Glutamatergic neuron (in vitro differentiated cells): ENCODE measurements at places on chromosomes 4 and X. TPM values are rescaled to one million over a fixed set of nuclear protein-coding genes. Genes with fewer than 3 reads are reported as not detected.
A peak's percentile ranks its signal among the peaks of the same experiment; 100 is the strongest.

GRCh38 chrX:1394731-1395501, 3.0 kb upstream of the SLC25A6 start:
- peak overlapping the region; percentile 84 for H3K27ac ChIP-seq
- DNase-seq = peak; percentile 22
- H3K4me3 ChIP-seq = peak overlapping the region; percentile 87

GRCh38 chrX:119410027-119410819, 11.1 kb downstream of the SLC25A43 start:
- H3K4me3 ChIP-seq = no peak overlapping the region
- no peaks in the 10 kb centered on the region for H3K36me3 ChIP-seq
- no peaks in the 10 kb centered on the region for H3K27me3 ChIP-seq
- H3K4me1 ChIP-seq = no peaks in the 10 kb centered on the region

DNA sequence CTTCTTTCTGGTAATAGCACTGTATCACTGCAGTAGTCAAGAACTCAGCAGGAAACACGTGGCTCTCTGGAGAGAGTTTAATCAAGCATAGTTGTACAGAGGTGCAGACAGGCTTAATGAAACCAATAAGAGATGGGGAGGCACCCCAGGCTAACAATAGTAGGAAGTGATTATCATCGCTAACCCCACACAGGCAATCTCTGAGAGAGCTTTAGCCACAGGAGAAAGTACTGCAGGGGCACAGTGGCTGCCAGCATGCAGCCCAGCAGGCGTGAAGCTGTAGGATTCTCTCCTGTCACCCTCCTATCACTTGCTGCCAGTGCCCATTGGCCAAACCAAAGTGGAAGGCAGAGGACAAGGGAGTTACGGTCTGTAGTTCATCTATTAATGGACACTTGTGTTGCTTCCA, 450.0 kb upstream of the RASGEF1B start:
- H3K36me3 ChIP-seq = no peaks in the 10 kb centered on the region
- peak overlapping the region; percentile 65 for H3K27ac ChIP-seq
- peaks cover 27% of the 10 kb centered on the region for H3K4me1 ChIP-seq
- no peak overlapping the region for H3K4me3 ChIP-seq

The AMOT gene
- total RNA-seq = 88.3 TPM

- H3K36me3 ChIP-seq = no peaks in the 10 kb centered on the region
- no peaks in the 10 kb centered on the region for H3K27me3 ChIP-seq
- H3K27ac ChIP-seq = no peak overlapping the region
- DNase-seq = no peak
- H3K4me1 ChIP-seq = peaks cover 16% of the 10 kb centered on the region
These were observed 331.5 kb upstream of the EMCN start for GRCh38 chr4:100849319-100849718.

The POU4F2 gene
- total RNA-seq = 1.8 TPM

- H3K4me1 ChIP-seq = peaks cover 33% of the 10 kb centered on the region
- peaks cover 6% of the 10 kb centered on the region for H3K27me3 ChIP-seq
- no peak overlapping the region for H3K4me3 ChIP-seq
These were observed 59.7 kb downstream of the SMAD1 start for GRCh38 chr4:145541346-145541745.

DNA sequence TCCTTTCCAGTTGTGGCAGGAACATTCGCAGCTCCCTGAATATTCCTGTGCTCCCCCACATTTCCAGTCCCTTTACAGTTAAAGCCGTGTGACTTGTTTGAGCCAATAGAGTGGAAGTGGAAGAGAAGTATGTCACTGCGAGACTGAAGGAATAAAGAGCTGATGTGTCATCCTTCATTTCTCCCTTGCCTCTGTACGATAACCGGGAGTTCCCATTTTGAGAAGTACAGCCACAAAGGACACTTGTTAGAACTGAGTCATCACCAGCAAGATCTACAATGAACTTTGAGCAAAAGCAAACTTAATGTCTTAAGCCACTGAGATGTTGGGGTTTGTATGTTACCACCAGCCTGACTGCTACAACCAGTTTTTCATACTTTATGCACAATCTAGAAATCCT, 92.3 kb downstream of the SPRY1 start:
- H3K27ac ChIP-seq = no peak overlapping the region
- H3K4me3 ChIP-seq = no peak overlapping the region
- peaks cover 14% of the 10 kb centered on the region for H3K4me1 ChIP-seq
- DNase-seq = no peak
- H3K36me3 ChIP-seq = no peaks in the 10 kb centered on the region

The F9 gene
- not detected for total RNA-seq
